Activated CD4-positive, alpha-beta T cell treated with anti-CD3 and anti-CD28 coated beads, Interleukin-2, amount 50 U/mL, for 24 hours (primary cell): ENCODE measurements at places on chromosomes 2 and 18.
A peak's percentile ranks its signal among the peaks of the same experiment; 100 is the strongest.

DNA sequence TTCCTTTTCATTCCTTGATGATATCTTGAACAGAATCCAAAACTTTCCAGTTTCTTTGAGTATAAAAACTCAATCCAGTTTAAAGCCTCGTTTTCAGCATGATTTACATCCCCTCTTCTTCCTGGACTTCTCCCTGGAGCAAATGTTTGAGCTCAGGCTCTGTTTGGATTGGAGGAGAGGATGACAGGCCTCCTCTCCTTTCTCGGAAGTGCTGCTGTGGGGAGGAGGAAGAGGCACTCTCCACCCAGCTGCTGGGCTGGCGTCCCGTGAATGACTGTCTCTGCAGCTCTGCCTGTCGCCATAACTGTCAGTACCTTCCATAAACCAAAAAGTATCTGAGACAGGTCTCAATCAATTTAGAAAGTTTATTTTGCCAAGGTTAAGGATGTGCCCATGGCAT lies 238.2 kb upstream of the AGAP1 start:
- no peak for DNase-seq

- DNase-seq, result no peak
Observed at GRCh38 chr2:162116352-162116751, 35.7 kb downstream of the GCG start.

DNA sequence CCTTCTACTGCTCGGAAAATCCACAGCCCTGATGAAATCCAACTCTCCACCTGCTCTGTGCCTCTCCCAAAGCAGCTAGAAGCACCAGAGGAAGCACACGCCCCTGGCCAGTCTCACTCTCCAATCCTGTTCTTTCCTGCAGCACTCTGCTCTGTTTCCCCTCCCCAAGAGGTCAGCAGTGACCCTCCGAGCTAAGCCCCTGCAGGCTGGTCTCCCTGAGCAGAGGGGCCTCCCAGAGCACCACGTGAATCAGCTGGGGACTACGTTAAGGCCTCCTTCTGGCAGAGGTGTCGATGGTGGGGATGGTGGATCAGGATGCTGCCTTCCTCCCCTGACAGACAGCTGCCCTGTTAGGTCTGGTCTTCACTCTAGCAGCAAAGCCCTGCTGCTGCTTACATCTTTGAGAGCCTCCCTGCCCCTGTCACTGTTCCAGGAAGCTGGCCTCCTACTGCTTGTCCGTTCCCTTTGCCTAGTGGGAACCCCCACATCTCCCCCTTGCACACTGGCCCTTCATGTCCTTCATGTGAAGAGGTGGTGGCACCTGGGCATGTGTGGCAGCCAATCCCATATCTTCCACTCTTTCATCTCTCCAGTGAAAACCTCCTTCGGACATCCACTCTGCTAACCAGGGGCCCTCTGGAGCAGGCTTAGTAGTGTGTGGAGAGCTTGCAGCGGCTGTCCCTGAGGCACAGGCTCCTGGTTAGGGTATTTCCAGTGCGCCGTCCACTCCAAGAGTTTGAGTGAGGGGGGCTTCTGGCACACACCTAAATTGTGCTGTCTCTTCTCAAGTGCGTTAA lies 307.5 kb upstream of the HS6ST1 start:
- no peak for DNase-seq

GRCh38 chr18:61274416-61274960 lies 58.7 kb upstream of the CDH20 start:
- DNase-seq, result no peak

DNA sequence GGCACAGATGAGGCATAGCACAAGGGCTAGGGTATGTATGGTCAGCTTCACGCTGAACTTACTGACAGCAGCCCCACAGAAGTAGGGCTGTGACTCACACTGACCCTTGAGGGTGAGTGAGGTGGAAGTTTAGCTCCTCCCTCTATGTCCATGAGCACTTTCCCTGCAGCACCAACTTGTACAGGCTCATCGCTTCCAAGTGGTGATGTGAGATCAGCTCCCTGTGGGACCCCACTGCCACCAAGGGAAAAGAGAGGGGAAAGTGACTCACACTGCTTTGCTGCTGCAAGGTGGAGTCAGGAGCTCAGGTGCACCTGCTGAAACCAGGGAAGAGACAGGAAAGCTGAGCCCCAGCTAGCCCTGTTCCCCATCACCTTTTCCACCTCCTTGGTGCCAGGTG lies 91.5 kb downstream of the TEX51 start:
- no peak for DNase-seq

DNA sequence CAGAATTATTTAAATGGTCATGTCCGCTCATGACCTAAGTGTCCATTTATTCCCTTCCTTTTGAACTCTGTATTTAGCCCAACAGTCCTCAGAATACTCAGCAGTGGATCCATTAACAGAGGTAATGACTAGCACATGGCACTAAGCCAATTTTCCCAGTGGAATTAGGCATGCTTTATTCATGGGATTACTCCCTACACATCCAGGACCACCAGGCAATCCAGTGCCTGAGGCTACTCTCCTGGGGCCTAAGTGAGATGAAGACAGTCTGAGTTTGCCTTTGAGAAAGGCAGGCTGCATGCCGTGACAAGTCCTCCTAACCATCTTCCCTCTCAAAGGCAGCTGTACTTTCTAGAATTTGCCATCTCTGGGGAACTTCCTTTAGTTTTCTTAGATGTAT lies 128.6 kb downstream of the SPOPL start:
- DNase-seq, result no peak

DNA sequence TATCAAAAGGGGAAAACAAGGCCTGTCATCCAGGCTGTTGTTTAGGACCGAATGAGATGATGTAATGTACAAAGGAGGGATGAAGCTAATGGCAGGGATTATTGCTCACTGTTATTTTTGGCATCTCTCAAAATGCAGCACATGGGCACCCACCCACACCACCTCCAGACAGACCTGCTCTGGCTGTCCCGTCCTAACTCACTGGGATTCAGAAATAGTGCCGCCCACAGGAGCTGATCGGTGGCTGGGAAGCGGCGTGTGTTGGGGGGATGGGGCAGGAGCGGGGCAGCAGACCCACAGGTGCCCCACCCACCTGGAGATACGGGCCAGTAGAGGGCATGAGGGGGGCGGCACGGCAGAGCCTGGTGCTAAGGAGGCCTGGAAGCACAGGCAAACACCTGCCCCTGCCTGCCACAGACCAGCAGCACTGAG lies 52.2 kb downstream of the CRACDL start:
- no peak for DNase-seq

DNA sequence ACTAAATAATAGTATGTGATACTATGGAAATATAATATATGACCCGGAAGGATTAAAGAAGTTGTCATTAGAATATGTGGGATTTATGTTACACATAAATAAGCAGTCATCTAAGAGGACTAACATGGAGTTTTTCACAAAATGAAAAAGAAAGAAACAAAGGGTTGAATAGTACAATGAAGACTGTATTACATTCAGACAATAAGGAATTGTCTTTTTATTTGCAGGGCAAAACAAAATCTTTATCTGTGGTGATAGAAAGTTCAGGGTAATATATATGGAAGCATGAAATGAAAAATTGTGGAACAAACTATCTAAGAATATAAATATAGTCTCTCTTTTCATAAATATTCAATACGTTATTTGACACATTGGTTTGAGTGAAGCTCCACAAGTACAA lies 5.8 kb downstream of the ERMN start:
- no peak for DNase-seq

DNA sequence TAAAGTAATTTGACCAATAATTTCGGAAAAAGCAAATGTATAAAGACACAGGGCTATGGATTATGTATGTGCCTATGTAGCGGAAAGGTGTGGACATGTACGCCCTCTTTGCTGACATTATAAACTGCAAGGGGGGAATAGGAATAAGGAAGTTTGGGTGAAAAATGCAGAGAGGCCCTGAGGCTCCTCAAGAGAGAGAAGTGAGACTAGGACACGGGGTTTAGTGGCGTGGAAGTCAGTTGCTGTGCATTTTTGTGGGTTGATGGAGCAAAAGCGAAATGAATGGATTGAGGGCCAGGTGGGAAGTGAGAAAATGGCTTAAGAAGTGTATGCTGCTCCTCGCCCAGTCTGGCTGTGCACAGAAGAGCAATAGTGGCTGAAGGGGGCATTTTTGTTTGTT lies 96.2 kb upstream of the B3GNT7 start:
- no peak for DNase-seq

GRCh38 chr2:221833966-221834365 lies 261.9 kb upstream of the EPHA4 start:
- DNase-seq, result no peak

DNA sequence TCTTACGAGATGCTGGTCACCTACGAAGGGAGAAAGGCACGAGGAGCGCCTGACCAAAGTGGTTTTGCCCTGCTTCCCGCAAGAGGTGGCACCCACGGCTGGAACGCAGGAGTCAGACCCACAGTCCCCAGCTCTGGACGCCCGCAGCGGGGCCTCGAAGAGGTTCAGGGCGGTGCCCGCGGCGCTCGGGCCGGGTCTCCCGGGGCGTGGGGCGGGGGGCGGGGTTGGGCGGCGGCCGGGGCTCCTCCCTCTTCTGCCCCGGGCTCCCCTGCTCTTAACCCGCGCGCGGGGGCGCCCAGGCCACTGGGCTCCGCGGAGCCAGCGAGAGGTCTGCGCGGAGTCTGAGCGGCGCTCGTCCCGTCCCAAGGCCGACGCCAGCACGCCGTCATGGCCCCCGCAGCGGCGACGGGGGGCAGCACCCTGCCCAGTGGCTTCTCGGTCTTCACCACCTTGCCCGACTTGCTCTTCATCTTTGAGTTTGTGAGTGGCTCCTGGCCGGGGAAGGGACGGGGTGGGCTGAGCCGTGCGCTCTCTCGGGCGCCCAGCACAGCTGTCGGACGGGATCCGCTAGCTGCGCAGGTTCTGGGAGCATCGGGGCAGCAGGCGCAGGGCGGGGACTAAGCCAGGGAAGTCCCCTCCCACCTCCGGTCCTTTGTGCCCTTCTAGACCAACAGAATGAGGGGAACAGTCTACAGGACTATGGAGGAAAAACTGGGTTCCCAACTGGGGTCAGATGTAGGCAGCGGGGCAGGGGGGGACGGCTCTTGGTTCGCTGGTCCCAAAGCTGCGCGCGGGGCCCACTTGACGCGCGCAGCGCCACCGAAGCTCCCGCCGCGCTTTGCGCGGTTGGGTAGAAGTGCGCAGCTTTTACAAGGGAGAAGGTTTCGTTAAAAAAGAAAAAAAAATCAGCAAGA lies at the start of gene MAL:
Gene MAL (plus strand): TSS at position 303 of the 914 bp plus-strand sequence. CDS start 85 bp downstream, at position 388.
- DNase-seq, result peak; percentile 42

DNA sequence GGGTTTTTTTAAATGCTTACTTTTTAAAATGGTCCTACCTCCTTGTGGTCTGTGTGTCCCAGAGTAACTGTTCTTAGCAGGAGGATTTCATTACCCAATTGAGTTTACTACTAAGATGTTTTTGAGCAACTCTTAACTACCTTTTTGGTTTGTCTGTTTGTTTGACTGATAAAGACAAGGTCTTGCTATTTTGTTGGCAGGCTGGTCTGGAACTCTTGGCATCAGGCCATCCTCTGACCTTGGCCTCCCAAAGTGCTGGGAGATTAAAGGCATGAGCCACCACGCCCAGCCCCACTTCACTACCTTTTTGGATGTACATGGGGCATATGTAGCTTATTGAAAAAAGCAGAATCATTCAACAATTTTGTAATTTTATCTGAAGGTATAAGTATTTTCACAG lies 14.9 kb downstream of the MRPS9 start:
- no peak for DNase-seq

- DNase-seq, result no peak
Observed at GRCh38 chr2:207067473-207067872, 98.3 kb downstream of the KLF7 start.

DNA sequence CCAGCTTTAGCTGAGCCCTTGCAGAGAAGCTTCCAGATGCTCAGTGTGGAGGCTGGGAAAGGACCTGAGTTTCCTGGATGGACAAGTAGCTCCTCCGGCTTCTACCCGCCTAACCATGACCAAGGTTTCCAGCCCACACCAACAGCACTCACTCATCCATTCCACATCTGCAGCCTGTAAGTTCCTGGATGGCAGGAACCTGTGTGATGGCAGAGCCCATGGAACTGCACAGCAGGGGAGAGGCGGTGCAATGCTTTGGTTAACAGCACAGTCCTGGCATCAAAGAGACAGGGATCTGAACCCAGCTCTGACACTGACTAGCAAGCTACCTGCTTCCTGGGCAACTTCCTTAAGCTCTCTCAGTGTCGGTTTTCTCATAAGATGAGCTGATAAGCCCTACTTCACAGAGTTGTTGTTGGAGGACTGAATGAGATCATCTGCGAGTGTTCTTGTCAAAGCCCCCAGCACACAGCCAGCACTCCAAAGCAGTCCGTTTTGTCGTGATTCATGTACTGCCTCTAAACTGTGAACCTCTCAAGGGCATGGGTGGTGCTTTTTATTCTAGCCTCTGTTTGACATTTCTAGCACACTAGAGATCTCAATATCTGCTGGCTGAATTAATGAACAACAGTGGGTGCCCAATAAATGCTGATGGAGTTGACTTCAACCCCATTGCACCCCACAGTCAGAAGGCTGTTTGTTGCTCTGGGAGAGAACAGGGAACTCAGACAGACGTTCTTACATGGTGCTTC lies 41.6 kb upstream of the OTOF start:
- DNase-seq, result no peak

DNA sequence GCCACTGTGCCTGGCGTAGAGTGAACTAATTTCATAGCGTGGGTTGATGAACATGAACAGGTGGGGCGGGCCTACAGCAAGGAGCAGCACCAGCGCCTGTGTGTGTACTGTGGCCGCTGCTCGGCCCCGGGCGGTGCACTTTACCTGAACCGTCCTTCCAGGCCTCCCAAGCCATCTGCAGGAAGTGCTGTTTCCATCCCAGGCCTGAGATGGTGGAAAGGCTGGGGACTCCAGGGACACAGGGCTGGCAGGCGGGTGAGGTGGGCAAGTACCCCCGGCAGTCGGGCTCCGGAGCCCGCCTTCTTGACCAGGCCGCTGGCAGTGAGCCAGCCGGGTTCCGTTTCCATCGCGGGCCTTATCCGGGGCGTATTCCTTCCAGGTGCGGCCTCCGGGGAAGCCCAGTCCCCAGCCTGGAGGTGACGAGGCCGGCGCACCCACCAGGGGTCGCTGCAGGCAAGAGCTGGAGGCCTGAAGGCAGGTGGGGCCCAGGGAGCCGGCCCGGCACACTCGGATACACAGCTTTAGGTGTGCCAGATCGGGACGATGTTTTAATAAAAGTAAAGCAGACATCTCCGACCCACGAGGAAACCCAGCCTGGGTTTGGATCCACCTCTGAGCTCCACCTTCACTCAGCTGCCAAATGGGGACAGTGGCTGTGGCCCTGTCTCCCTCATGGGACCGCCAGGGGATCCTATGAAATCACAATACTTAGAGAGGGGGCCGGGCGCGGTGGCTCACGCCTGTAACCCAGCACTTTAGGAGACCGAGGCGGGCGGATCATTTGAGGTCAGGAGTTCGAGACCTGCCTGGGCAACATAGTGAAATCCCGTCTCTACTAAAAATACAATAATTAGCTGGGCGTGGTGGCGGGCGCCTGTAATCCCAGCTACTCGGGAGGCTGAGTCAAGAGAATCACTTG lies 22.7 kb upstream of the PDIA6 start:
- DNase-seq, result peak; percentile 73

DNA sequence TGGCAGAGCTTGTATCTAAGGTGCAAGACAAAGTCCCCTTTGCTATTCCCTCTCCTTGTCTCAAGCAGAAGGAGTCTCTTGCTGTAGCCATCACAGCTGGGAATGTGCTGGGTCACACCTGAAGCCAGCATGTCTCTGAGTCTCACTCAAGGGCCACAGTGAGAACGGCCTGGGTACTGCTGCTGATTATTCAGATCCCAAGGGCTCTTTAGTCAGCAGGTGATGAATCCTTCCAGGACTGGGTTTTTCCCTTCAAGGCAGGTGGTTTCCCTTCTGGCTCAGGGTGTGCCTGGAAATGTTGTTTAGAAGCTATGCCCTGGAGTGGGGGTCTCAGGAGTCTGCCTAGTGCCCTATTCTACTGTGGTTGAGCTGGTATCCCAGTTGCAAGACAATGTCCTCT lies 356.3 kb downstream of the PARD3B start:
- DNase-seq, result no peak
